Activated T-cell treated with anti-CD3 and anti-CD28 coated beads, Interleukin-2, amount 50 U/mL, for 1 hour (primary cell): ENCODE measurements at places on chromosomes 2 and 18.

- no peak for DNase-seq
Observed at GRCh38 chr2:109719871-109720270, 74.2 kb upstream of the RGPD5 start.

DNA sequence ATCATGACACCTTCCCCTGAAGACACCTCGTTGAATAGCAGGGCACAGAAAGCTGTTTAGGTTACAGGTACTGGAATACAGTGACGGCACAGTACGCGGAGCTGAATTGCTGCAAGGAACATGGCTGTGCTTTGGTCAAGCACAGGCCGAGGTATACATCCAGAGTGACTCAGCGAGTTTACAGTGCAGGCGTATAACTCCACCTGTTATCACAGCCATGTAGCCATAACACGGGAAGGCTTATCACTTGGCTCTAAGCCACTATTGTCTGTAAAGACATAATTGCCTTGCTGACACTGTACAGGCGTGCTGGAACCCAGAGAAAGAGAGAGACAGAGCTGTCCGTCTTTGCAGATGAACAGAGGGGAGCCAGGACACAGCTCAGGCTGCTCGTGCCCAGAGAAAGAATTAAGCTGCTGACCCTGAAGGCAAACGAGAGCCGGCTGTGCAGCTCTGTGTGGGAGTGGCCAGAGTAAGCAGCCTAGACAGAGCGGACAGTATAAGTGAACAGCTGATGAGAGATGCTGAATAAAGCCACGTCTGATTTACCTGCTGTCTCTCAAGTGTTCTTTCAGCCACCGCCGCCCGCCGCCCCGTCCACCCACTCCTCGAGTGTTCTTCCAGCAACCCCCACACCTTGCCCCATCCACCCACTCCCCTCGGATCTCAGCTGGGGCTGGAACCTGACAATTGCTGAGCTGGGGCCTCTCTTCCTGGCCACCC is 87.3 kb upstream of the PPP1CB start:
- no peak for DNase-seq

DNA sequence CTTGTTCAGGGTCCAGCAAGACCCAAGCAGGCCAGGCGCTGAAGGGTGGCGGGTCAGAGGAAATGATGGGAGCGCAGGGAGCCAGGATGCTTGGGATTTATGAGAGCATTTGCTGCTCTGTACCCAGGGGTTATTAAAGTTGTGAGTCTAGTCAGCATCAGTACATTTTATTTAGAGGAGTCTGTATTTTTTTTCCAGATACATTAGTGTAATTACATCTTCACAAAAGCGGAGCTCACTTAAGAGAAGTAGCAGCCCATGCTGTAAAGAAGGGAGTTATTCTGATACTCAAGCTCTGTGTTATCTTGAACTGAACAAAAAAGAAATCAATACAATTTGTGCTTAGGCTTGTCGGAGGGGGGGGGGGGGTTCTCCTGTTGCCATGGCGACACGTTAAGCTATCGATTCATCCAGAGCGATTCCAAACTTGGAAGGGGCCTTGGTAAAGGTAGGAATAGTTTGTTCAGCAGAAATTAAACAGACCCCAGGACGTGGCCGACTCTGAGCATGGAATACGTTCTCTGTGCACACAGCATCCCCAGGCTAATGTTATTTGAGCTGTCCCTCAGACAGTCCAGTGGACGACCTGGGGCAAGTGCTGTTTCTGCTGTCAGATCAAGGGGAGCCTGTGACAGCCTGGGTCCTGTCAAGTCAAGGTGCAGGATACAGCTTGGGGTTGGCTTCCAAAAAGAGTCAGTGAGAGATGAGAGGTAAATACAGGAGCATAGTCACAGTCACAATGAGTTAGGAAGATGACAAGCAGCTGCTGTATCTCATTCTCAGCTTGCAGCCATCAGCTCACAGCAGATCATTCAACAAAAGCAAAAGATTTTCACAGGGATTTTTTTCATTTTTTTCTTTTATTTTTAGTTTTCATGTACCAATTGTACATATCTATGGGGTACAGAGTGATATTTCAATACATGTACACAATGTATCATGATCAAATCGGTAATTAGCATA is 387.6 kb downstream of the DCDC2C start:
- DNase-seq, result no peak

DNA sequence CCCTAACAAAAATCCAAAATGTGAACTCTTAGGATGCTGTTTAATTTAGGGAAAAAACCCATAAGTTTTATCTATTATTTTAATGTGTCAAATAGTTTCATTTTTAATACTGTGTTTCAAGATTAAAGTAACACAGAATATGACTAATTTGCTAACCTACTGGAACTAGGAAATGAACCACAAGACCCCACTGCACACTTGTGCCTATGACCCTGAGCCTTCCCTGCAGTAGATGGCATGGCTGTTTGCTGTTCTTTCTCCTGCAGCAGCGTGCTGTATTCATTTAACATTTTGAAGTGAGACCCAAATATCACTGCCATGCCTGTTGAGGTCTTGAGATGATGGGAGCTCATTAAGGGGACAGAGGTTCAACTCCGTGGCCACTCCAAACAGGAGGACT is 565.2 kb upstream of the NRP2 start:
- no peak for DNase-seq

- no peak for DNase-seq
Observed at GRCh38 chr18:36406805-36407204, 109.3 kb downstream of the FHOD3 start.

DNA sequence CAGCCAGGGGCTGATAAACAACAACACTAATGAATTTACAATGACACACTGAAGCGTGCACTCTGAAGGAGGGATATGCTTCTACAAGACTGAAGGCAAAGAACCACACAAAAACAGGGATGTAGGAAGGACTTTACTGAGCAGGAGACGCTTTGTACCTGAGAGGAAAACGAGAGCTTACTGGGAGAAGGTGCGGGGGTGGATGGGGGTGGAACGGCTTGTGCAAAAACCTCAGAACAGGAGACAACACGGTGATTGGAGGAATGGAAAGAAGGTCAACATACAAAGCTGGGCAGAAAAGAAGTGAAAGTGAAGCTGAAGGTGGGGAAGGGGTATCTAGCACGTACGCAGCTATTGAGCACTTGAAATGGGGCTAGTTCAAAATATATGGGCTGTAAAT is 93.1 kb downstream of the SLC8A1 start:
- DNase-seq, result no peak

GRCh38 chr2:205914213-205915129 is 171.5 kb downstream of the INO80D start:
- no peak for DNase-seq

DNA sequence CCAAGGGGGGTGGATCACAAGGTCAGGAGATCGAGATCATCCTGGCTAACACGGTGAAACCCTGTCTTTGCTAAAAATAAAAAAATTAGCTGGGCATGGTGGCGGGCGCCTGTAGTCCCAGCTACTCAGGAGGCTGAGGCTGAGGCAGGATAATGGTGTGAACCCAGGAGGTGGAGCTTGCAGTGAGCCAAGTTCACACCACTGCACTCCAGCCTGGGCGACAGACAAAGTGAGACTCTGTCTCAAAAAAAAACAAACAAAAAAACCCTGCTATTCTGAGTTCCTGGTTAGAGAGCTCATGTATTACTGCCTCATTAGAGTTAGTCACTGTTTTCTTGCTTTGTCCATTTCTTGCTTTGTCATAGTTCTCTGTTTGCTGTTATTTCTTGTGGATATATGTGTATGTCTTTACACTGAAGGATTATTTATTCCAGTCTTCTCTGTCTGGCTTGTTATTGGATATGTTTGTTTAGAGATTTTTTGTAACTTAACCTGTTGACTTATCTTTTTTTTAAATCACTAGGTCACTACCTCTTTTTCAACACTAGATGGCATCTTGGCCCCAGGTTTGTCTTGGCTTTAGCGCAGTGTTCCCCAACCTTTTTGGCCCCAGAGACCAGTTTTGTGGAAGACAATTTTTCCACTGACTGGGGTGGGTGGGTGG is 17.0 kb downstream of the TTLL4 start:
- DNase-seq, result no peak

DNA sequence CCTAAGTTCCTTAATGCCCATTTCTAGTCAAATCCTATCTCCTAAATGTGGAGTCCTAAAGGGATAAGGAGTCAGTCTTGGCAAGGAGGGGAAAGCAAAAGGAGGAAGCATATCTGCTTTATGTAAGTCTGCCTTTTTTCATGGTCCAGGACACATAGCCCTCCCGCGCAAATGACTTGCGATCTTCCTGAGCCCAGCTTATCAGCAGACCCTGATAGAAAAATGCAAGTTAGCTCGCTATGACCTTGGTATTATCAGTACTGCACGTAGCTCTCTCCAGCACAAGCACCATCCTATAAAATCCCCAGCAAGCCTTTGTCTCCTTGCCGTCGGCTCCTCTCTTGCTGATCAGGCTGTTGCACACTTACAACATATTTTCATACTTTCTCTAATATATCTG is 281.4 kb upstream of the KCNH7 start:
- DNase-seq, result no peak

GRCh38 chr2:173397539-173397938 is 42.9 kb downstream of the CDCA7 start:
- no peak for DNase-seq
